ENCODE measurements at places on chromosomes 5 and 9.
A peak's percentile ranks its signal among the peaks of the same experiment; 100 is the strongest.

DNA sequence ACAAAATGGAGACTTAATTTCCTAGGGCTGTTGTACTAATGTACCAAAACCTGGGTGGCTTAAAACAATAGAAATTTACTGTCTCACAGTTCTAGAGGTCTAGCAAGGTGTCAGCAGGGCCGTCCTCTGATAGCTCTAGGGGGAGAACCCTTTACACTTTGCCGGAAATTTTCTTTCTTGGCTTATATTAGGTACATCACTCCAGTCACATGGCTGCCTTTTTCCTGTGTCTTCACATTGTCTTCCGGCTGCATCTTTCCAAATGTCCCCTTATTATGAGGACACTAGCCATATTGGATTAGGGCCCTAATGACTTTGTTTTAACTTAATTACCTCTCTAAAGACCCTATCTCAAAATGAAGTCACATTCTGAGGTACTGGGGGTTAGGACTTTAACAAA, 5.8 kb downstream of the UHRF2 start:
- no peak for DNase-seq

GRCh38 chr5:110940136-110940535, 131.4 kb upstream of the TSLP start:
- peak; percentile 11 for DNase-seq

DNA sequence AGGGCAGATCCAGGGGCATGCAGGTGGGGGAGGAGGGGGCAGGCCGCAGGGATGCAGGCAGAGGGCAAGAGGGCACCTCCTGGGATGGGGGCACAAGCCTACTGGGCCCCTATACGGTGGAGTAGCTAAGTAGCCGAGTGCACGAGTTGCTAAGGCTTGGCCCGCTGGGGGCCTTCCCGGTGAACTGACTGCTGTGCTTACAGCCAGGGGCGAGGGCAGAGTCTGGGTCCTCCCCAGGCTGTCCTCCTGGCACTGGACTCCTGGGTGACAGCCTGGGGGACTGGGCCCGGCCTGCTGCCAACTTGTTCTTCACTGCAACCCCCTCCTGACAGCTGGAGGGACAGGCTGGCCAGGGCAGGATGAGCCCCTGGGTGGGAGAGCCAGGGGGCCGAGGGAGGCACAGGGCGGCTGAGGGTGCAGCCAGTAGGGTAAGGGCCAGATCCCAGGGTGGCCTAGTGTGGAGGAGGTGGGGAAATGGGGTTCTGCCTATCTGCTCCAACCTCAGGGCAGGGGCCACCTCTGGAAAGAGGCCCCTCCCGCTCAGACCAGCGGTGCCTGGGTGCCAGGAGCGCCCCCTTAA, 1.7 kb upstream of the EGFL7 start:
- no peak for DNase-seq

GRCh38 chr5:60699609-60700415, at the start of gene DEPDC1B:
DEPDC1B (minus strand) TSS chr5:60700166; CDS start chr5:60700093, 73 bp downstream.
- peak; percentile 91 for DNase-seq

- no peak for DNase-seq
Observed at GRCh38 chr9:126111556-126111955, 215.1 kb upstream of the MVB12B start.

DNA sequence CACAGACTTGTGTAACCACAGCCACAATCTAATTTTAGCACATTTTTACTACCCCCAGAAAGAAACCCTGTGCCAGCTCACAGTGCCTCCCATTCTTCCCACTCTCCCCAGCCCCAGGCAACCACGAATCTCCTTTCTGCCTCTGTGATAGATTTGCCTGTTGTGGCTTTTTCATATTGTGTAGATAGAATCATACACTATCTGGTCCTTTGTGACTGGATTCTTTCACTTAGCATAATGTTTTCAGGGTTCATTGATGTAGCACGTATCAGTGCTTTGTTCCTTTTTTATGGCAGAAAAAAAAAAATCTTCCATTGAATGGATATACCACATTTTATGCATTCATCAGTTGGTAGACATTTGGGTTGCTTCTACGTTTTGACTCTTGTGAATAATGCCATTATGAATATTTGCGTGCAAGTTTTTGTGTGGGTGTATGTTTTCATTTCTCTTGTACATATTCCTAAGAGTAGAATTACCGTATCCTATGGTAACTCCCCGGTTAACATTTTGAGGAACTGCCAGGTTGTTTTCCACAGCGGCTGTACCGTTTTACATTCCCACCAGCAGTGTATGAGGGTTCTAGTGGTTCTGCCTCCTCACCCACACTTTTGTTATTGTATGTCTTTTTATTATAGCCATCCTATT, 64.5 kb downstream of the RCL1 start:
- DNase-seq: no peak

DNA sequence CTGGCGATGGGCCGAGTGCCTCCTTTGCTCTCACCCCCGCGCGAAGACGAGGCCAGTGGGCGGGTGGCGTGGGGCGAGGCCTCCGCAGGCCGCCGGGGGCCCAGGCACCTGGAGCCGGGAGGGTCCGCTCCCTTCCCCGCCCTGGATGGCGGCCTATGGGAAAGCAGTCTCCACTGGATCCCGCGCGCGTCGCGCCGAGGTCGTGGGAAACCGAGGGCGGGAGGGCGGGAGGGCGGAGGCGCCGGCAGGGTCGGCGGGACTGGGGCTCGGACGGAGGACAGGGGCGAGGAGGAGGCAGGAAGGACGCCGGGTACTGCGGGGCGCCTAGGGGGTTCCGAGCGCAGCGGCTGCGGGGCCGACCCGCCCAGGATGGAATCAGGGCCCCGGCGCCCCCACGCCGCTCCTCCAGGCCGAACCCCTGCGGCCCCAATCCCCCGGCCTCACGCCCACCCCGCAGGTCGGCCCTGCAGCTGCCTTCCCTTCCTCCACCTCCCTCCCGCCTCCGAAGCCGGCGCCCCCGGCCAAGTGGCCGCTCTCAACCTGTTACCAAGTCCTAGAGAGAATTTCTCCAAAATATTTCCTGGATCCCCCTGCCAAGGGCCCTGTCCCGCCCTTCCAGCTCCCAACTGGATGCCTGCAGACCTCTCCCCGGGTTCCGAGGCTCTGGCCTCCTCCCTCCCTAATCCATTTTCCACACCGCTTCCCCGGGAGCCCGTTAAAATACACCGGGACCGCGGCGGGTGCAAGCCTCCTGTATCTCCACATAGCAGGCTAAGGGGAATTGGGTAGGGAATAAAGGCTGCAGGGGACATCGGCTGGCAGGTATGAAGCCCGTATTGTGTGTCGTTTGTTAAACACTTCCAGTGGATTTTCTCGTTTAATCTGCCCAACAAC, 146.3 kb downstream of the ERCC6L2 start:
- no peak for DNase-seq

- no peak for DNase-seq
Observed at GRCh38 chr9:98225015-98225442, 30.4 kb downstream of the TBC1D2 start.

DNA sequence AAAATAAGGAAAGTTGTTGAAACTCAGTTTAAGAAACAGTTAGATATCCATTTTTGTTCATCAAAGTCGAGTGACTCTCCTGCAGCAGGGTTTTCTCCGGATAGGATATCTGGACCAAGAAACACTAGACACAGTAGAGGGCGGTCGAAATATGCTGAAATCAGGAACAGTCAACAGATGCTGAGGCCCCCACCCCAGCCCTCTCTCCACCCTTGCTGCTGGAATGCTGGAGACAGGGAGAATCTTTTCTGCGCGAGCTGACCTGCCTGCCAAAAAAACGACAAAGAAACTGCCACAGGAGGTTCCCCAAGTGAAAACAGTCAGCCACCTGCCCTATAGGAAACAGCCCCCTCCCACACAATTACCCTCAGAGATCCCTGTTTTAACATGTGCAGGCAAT, 4.3 kb upstream of the IL13 start:
- no peak for DNase-seq

- no peak for DNase-seq
Observed at GRCh38 chr5:113274836-113275414, 159.9 kb downstream of the TSSK1B start.

- DNase-seq: no peak
Observed at GRCh38 chr9:89356782-89357181, 38.5 kb downstream of the SECISBP2 start.

GRCh38 chr9:136714893-136715274, 2.5 kb downstream of the DIPK1B start:
- no peak for DNase-seq

DNA sequence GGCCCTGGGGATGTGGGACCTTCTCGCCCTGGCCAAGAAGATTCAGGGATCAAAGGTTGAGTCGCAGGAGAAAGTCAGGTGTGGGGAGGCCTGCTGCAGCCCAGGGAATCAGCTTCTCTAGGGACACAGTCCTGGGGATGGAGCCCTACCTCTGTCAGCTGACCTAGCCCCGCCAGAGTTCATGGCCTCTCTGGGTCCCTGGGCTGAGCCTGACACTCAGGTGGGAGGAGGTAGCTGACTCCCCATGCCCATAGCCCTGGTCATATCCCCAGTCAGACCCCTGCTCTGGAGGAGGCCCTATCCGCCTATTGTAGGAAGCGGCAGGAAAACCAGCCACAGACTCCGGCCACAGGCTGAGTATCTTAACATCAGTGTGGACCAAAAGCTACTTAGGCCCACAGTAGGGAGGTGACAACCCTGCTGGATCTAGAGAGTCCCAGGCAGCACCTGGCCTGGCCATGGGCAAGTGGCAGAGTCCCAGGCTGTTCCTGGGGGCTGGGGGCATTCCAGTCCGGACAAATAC, 15.0 kb upstream of the MRNIP start:
- no peak for DNase-seq

GRCh38 chr5:96837303-96837702, 29.6 kb upstream of the ERAP1 start:
- no peak for DNase-seq

GRCh38 chr5:3157214-3157613, 405.7 kb upstream of the IRX2 start:
- no peak for DNase-seq

GRCh38 chr5:119395080-119395836, 39.4 kb downstream of the TNFAIP8 start:
- DNase-seq: no peak

GRCh38 chr9:77543131-77543822, 104.8 kb downstream of the GNA14 start:
- DNase-seq: no peak

DNA sequence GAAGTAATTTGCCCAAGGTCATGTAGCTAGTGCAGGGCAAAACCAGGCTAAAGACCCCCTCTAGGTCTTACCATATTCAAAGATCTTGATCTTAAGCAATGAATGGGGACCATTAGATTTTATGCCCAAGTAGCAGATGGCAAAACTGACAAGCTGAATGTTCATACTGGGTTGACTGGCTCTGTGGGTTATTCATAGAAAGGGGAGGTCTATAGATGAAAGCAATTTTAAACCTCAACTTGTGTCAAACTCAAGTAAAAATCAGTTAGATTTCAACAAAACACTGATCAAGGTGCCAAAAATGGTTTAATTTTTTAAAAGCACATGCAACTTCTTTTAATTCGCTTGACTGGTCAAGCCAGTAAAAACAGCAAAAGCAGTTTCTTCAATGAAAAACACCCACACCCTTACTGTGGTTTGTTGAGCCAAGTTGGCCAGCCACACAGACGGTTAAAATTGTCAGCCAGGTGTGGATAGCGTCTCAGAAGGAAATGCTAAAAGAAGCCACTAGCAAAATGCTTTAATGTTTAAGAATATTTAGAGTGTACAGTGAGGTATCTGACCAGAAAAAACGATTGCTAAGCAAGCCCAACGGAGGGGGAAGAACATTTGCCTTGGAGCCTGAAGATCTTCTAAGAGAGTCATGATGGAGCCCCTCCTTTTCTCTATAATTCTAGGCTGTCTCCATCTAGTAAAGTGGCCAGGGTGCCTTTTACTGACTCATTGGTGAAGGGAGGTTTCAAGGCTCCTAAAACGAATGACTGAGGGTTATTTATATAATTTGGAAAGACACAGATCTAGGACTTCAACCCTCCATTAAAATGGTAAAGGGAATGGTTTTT, 539.6 kb upstream of the CLINT1 start:
- no peak for DNase-seq

DNA sequence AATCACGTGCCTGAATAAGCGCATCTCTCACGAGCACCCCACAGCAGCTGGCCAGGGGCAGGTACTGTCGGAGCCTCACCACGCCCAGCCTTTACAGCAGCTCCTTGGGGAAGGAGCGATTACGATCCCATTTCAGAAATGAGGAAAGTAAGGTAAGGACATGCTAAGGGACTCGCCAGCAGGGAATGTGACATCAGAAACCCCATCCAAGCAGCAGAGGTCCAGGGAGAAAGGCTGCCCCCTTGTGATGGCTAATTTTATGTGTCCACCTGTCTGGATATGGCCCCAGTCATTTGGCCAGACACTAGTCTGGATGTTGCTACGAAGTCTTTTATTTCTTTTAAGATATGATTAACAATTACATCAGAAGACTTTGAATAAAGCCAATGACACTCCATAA, 77.3 kb downstream of the UBE2QL1 start:
- DNase-seq: peak; percentile 59

- DNase-seq: no peak
Observed at GRCh38 chr9:35652829-35653209, 2.1 kb upstream of the SIT1 start.

DNA sequence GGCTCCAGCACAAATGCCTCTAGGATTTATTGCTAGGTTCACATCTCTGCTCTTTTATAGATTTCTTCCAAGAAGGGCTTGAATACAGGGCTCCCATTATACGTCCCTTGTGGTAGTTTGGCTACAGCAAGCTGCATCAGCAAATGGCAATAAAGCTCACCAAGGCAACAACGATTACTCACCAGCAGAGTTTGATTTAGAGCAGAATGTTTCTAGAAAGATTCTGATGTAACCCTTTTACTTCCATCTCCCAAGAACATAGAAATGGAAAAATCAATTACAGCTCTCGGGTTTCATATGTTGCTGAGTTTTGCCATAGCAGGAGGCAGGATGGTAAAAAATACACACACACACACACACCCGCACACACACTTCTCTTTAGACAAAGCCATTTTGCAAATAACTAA, 124.2 kb upstream of the TNPO1 start:
- DNase-seq: peak; percentile 7

GRCh38 chr9:27160636-27161035, 51.6 kb downstream of the TEK start:
- no peak for DNase-seq

DNA sequence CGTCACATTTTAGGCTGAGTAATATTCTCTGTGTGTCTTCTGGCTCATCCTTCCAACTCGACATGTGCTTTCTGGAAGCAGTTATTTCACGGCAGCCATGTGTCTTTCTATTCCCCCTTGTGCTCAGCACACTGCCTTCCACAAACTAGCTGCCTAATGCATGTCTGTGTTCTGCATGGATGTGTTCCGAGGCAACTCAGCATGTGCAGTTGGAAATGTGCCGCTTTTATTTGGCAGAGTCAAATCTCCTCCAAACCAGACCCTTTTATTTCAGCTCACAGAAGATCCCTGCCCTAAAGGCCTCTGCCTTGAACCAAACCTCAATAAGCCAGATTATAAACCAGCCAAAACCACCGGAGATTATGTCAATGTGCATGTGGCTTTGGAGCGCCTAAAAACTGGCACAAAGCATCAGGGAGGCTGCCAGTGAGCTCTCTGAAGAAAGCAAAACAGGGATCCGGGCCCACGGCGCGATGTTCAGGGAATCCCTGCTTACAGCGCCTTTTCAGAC, 360.2 kb downstream of the DEPDC1B start:
- no peak for DNase-seq

GRCh38 chr5:150103678-150104549, 17.6 kb upstream of the CSF1R start:
- DNase-seq: no peak

GRCh38 chr5:136246122-136246521, 53.2 kb upstream of the SMIM32 start:
- DNase-seq: no peak

- no peak for DNase-seq
Observed at GRCh38 chr5:27814983-27815382, 776.6 kb upstream of the CDH9 start.

- no peak for DNase-seq
Observed at GRCh38 chr5:456351-457194, 13.6 kb downstream of the EXOC3 start.

GRCh38 chr9:109238655-109239054, 71.6 kb upstream of the FRRS1L start:
- peak; percentile 51 for DNase-seq

Measured in HT1080 (cell line).